Activated CD4-positive, CD25-positive, alpha-beta regulatory T cell (primary cell): ENCODE measurements at places on chromosomes 5 and 9.

GRCh38 chr9:34560599-34561214, 28.8 kb downstream of the CNTFR start:
- no peak for DNase-seq

- DNase-seq: no peak
Measured at GRCh38 chr9:99235069-99235468, 13.0 kb downstream of the SEC61B start.

- no peak for DNase-seq
Measured at GRCh38 chr9:108655818-108656217, 200.0 kb downstream of the ACTL7B start.

DNA sequence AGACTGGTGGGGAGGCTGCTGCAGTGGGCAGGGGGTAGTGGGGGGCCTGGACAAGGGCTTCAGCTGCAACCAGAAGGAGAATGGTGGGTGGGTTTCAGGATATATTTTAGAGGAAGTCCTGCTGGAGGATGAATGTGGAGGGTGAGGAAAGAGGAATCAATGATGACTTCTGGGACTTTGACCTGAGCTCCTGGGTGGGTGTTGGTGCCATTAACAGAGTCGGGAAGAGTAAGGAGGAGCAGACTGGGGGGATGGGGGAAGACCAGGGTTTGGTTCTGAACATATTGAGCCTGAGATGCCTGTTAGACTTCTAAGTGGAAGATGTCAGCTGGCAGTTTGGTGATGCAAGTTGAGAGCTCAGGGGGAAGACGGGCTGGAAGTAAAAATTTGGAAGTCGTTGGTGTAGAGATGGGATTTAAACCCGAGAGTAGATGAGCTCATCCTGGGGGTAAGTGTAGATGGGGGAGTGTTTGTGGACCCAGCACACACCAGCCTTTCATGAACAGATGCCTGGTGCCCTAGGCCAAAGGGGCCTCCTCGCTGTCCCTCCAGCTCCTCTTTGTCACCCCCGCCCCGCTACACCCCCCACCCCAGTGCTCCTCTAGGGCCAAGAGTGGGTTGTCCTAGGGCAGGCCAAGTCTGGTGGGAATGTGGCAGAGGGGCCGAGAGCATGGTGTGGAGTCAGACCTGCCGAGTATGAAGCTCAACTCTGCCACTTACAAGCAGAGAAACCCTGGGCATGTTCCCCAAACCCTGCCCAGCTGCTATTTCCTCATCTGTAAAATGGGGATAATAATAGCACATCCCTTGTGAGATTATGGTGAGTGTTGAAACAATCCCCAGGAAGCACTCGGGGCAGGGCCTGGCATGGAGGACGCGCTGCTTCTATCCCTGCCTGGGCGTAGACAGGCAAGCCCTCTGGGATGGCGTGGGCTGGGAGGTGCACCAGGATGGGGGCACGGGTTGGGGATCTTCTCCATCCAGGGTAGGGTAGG, 4.0 kb downstream of the DNM1 start:
- no peak for DNase-seq

DNA sequence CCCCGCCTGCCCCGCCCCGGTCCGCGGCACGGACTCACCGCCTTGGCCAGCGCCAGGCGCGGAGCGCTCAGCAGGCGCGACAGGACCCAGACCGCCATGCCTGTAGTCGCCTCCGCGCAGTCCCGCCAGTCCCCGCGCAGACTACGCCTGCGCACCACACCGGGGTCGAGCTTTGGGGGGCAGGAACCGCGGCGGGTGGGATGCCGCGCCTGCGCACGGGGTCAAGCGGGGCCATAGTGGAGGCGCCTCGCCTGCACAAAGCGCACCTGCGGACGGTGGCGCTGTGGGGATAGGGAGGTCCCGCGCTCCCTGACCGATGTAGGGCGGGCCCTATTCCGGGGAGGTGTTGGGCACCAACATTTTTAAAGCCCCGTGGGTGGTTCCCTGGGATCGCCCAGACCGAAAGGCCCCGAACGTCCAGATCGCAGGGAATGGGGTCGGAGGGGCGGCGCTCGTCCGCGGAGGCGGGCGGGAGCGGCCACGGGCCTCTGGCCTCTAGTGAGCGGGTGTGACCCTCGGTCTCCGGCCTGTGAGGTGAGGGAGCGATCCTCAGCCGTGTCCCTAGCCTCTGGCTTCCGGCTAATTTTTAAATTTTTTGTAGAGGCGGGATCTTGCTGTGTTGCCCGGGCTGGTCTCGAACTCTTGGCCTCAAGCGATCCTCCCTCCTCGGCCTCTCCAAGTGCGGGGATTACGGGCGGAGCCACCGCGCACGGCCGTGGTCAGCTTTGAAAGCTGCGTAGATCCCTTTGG, 70.8 kb upstream of the LPCAT1 start:
- DNase-seq: peak; percentile 30

GRCh38 chr5:123808461-123809380, 296.7 kb downstream of the CSNK1G3 start:
- DNase-seq: no peak

DNA sequence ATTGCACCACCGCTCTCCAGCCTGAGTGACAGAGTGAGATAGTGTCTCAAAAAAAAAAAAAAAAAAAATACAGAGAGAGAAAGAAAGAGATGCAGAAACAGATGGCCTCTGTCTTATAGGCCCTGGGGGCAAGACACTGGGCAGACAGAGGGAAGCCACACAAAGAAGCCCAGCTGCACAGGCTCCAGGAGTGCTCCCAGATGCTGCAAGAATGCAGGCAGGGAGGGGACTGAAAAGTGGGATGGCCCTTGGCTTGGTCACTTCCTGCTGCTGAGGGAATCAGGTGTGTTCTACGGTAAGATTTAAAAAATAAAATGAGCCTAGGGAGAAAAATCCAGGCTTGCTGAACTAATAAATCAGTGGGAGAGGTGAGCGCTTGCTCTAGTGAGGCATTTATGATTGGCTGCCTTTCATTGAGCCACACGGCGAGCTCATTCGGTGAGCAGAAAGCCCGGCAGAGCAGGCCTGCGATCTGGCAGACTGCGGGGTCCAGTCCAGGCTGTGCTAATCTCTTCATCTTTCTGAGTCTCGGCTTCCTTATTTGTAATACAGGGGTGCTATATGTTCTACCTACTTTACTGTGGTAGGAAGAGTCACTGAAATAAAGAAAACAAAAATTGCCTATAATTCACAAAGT, 80.6 kb downstream of the RAD23B start:
- DNase-seq: no peak

DNA sequence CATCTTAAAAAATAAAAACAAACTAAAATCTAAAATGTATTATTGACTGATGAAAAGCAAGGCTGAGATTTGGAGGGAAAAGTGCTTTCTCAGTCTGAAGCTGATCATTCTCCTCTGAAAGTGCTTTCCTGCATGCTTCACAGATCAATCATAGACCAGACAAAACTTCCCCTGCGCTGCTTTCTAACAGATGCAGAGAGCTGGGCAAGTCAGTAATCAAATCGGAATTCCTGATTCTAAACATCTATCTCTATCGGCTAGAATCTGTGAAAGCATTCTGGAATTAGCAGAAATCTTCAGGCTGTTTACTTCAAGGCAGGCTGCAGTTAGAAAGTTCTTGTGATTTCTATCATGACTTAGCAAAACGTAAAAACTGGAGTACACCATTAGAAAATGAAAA, 15.6 kb upstream of the FAM81B start:
- no peak for DNase-seq
